ENCODE measurements at places on chromosomes 12 and 14. TPM values are rescaled to one million over a fixed set of nuclear protein-coding genes. Genes with fewer than 3 reads are reported as not detected.

GRCh38 chr12:69936214-69936731, 111.2 kb downstream of the MYRFL start:
- DNase-seq = no peak

MANSC4 gene
- total RNA-seq = not detected

GRCh38 chr12:124147575-124147974, 147.3 kb upstream of the RFLNA start:
- peak; percentile 10 for DNase-seq

SELPLG gene
- total RNA-seq = 4.2 TPM

RIPK3 gene
- total RNA-seq = 5.6 TPM

GRCh38 chr12:26271889-26272492, 76.6 kb downstream of the SSPN start:
- peak; percentile 87 for DNase-seq

DNA sequence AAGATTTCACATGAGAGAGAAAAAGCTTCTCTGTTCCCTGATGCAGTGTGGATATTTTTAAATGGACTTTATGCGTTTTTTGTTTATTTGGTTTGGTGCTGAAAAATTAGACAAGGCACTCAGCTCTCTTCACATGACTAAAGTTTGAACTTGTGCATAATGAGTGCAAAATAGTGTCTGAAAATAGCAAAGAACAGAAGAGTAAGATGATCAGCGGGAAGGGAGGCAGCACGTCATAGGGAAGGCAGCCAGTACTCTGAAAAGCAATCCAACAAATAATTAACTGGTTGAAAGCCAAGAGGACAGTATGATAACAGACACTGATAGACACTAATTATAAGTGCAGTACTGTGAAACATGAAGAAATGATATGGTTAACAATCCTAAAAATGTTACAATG, 46.6 kb upstream of the CDKN3 start:
- DNase-seq = peak; percentile 43

Data from skin of body (tissue), 3 donors.